ENCODE measurements at places on chromosomes 4 and X. TPM values are rescaled to one million over a fixed set of nuclear protein-coding genes. Genes with fewer than 3 reads are reported as not detected.

GRCh38 chrX:2514131-2514530 is 13.4 kb upstream of the DHRSX start:
- no peak overlapping the region for H3K27ac ChIP-seq
- H3K27me3 ChIP-seq, result peaks cover 2% of the 10 kb centered on the region
- DNase-seq, result no peak

GRCh38 chr4:140239311-140239710 is 85.3 kb upstream of the MAML3 start:
- H3K36me3 ChIP-seq, result no peaks in the 10 kb centered on the region
- no peak overlapping the region for H3K27ac ChIP-seq
- H3K27me3 ChIP-seq, result peaks cover 2% of the 10 kb centered on the region
- DNase-seq, result no peak
- H3K4me3 ChIP-seq, result no peak overlapping the region

- no peaks in the 10 kb centered on the region for H3K4me1 ChIP-seq
- no peak for DNase-seq
- H3K27me3 ChIP-seq, result no peaks in the 10 kb centered on the region
- no peak overlapping the region for H3K27ac ChIP-seq
Measured at GRCh38 chr4:89739311-89739988, 97.5 kb downstream of the SNCA start.

DNA sequence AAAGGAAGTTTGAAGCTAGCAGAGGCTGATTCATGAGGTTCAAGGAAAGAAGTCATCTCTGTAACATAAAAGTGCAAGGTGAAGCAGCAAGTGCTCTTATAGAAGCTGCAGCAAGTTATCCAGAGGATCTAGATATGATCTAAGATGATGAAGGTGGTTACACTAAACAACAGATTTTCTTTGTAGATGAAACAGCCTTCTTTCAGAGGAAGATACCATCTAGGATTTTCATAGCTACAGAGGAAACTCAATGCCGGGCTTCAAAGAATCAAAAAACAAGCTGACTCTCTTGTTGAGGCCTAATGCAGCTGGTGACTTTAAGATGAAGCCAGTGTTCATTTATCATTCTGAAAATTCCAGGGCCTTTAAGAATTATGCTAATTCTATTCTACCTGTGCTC is 28.8 kb downstream of the NR0B1 start:
- H3K27me3 ChIP-seq, result no peaks in the 10 kb centered on the region
- no peaks in the 10 kb centered on the region for H3K36me3 ChIP-seq
- no peaks in the 10 kb centered on the region for H3K4me1 ChIP-seq
- no peak overlapping the region for H3K27ac ChIP-seq
- H3K4me3 ChIP-seq, result no peak overlapping the region
- DNase-seq, result no peak

- H3K4me1 ChIP-seq, result peaks cover 25% of the 10 kb centered on the region
- no peaks in the 10 kb centered on the region for H3K36me3 ChIP-seq
- H3K27ac ChIP-seq, result no peak overlapping the region
- H3K27me3 ChIP-seq, result peaks cover 3% of the 10 kb centered on the region
Measured at GRCh38 chr4:40990236-40990898, 224.0 kb downstream of the APBB2 start.

GRCh38 chr4:91028228-91028627 is 901.0 kb downstream of the CCSER1 start:
- no peak overlapping the region for H3K4me3 ChIP-seq
- no peak for DNase-seq
- H3K27me3 ChIP-seq, result no peaks in the 10 kb centered on the region
- H3K4me1 ChIP-seq, result no peaks in the 10 kb centered on the region

RPL39 gene
- 1,381 TPM for total RNA-seq

MUC7 gene
- not detected for total RNA-seq

FREM3 gene
- 0.56 TPM for total RNA-seq

Measured in endothelial cell (in vitro differentiated cells).